ENCODE measurements at places on chromosomes 11 and 22.

DNA sequence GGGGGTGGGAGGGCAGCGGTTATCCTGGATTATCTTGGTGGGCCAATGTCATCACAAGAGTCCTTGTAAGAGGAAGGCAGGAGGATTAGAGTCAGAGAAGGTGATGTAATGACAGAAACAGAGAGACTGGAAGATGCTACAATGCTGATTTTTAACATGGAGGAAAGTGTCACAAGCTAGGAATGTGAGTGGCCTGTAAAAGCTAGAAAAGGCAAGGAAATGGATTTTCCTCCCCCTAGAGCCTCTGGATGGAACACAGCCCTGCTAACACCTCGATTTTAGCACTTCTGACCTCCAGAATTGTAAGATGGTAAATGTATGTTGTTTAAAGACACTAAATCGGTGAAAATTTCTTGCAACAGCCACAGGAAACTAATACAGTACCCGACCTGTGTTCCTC, 109.3 kb downstream of the MN1 start:
- no peak for DNase-seq

GRCh38 chr11:61780581-61781162, 11.7 kb downstream of the TMEM258 start:
- DNase-seq, result no peak

DNA sequence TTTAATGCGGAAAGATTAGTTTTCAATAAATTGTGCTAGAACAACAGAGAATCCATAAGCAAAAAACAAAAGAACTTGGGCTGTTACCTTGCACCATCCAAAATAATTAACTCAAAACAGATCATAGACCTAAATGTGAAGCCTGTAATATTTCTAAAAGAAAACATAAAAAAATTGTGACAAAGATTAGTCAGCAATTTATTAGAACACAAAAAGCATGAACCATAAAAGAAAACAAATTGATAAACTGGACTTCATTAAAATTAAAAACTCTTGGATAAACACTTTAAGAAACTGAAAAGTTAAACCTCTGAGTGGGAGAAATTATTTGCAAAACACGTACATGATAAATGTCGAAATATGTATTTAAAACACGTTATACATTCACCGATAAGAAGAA, 21.5 kb downstream of the DDI1 start:
- DNase-seq, result no peak

- DNase-seq, result no peak
Observed at GRCh38 chr22:48758881-48759875, 1068.5 kb downstream of the BRD1 start.

Data from T follicular helper cell (primary cell).